Esophagus squamous epithelium (tissue), 5 donors: ENCODE measurements at places on chromosomes 2 and 18.
A peak's percentile ranks its signal among the peaks of the same experiment; 100 is the strongest.

GRCh38 chr2:48272199-48272598, 257.8 kb upstream of the STON1 start:
- no peaks in the 10 kb centered on the region for H3K4me1 ChIP-seq
- no peaks in the 10 kb centered on the region for H3K36me3 ChIP-seq
- H3K4me3 ChIP-seq = no peak overlapping the region
- no peaks in the 10 kb centered on the region for H3K27me3 ChIP-seq
- DNase-seq = no peak

- H3K36me3 ChIP-seq = no peaks in the 10 kb centered on the region
- no peak overlapping the region for H3K27ac ChIP-seq
- no peak overlapping the region for H3K4me3 ChIP-seq
- no peaks in the 10 kb centered on the region for H3K27me3 ChIP-seq
- DNase-seq = no peak
Observed at GRCh38 chr18:29651122-29651680, 1391.3 kb downstream of the DSC3 start.

DNA sequence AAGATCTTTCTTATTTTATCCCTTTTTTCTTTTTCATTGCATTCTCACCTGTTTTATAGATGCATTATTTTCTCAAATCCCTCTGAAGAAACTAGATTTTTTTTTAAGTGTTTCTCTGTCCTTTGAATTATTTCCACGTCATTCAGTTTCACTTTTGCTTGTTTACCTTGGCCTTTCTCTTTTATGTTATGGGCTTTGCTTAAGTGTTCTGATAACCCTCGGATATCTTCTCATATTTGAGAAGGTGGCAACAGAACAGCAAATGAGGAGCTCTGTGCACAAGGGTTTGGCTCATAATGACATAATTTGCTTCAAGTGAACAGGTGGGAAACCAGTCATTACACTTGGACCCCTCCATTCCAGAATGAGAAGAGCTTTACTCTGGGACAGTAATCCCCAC, 111.9 kb downstream of the C1D start:
- no peaks in the 10 kb centered on the region for H3K27me3 ChIP-seq
- no peak for DNase-seq
- H3K27ac ChIP-seq = no peak overlapping the region
- H3K4me1 ChIP-seq = peaks cover 13% of the 10 kb centered on the region
- no peak overlapping the region for H3K4me3 ChIP-seq
- H3K36me3 ChIP-seq = no peaks in the 10 kb centered on the region

DNA sequence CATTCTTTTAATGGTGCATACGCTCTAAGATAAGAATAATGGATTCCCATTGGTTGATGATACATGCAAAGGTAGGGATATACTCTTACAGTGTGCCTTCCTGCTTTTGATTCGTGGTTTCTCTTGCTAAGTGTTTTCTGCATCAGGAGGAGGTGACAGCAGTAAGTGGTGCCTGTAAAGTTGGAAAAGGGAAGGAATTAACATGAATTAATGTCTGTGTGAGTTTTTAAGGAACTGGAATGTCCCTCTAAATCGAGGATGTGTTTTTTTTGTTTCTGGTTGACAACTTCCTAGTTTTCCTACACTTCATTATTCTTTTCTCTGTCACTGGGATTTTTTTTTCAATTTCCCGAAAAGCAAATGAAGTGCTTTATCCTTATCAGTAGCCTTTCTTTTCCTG, 54.4 kb downstream of the CRIM1 start:
- no peaks in the 10 kb centered on the region for H3K36me3 ChIP-seq
- peaks cover 7% of the 10 kb centered on the region for H3K4me1 ChIP-seq
- no peak overlapping the region for H3K4me3 ChIP-seq
- DNase-seq = no peak

DNA sequence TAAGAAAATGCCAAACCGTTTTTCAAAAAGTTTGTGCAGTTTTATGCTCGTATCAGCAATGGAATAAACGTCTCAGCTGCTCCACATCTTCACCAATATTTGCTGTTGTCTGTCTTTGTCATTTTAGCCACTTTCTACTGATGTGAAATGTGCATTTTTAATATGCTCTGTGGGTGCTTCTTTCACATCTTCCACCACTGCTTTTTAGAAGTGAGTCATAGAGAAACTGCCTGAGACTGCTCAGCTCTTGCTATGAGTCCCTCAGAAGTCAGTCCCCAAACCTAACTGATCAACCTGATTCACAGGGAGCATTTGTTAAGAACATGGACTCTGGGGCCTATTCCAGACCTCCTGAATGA, 41.0 kb upstream of the EPC2 start:
- no peak overlapping the region for H3K4me3 ChIP-seq
- no peaks in the 10 kb centered on the region for H3K36me3 ChIP-seq
- no peaks in the 10 kb centered on the region for H3K27me3 ChIP-seq
- no peaks in the 10 kb centered on the region for H3K4me1 ChIP-seq

GRCh38 chr2:85723707-85724360, 29.7 kb downstream of the GNLY start:
- no peak overlapping the region for H3K27ac ChIP-seq
- H3K4me3 ChIP-seq = no peak overlapping the region
- H3K36me3 ChIP-seq = no peaks in the 10 kb centered on the region
- no peak for DNase-seq

- H3K27me3 ChIP-seq = no peaks in the 10 kb centered on the region
- H3K27ac ChIP-seq = no peak overlapping the region
- peaks cover 4% of the 10 kb centered on the region for H3K4me1 ChIP-seq
- H3K36me3 ChIP-seq = no peaks in the 10 kb centered on the region
Observed at GRCh38 chr2:133841900-133842299, 273.6 kb upstream of the NCKAP5 start.

DNA sequence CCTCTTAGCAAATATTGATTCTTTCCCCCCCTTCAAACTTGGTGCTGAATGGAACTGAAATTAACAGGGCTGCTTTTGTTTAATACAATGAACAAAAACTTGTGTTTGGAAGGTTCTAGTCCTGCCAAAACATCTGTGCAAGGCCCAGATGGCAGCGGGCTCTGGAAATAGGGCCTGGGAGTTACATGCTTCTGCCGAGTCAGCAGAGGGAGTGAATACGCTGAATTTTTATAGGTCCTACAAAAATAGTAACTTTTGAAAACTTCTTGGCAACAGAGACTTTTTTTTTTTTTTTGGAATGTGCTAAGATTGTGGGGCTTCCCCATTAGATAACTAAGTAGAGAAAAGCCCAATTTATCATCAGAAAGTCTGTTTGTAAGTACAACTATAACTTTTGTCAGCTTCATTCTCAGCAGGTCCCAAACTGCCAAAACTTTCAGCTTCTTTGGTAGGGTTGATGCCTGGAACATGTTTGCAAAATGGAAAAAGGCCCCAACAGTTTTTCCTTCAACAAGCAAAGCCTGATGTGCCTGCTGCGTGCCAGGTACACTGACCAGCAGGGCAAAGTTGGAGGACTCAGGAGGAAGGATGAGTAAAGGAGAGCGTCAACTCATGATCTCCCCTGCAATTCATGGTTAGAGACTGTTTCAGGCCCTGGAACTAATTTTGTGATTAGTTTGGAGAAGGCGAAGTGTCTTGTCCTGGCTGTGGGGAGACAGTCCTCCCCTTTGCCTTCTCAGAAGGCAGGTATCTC, 45.1 kb upstream of the HDAC4 start:
- DNase-seq = no peak
- H3K36me3 ChIP-seq = no peaks in the 10 kb centered on the region
- peaks cover 34% of the 10 kb centered on the region for H3K4me1 ChIP-seq
- H3K4me3 ChIP-seq = no peak overlapping the region

GRCh38 chr2:25794544-25795276, 83.6 kb downstream of the ASXL2 start:
- no peak overlapping the region for H3K4me3 ChIP-seq
- H3K36me3 ChIP-seq = peaks cover 58% of the 10 kb centered on the region
- H3K4me1 ChIP-seq = no peaks in the 10 kb centered on the region
- DNase-seq = no peak
- H3K27ac ChIP-seq = no peak overlapping the region

DNA sequence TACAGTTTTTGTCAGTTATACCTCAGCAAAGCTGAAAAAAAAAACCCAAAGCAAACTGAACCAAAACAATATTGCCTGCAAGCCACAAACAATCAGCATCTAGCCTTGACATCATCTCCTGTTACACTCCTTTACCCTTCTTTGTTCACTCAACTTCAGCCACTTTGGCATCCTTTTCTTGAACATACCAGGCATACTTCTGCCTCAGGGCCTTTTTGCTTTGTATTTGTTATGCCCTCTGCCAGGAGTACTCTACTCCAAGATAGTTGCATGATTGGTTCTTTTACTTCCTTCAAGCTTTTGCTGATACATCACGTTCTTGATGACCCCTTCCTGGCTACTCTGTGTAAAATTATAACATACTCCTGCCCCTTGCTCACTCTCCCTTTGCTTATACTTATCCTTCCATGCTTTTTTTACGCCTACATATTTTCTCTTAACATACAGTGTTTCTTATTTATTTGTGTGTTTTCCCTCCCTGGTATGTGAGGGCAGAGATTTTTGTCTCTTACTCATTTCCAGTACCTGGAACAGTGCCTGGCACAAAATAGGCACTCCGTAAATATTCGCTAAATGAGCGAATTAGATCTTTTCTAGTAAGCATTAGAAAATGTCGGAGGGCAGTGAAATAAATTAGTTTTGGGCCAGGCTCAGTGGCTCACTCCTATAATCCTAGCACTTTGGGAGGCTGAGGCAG, 12.7 kb downstream of the ABI2 start:
- H3K27me3 ChIP-seq = no peaks in the 10 kb centered on the region
- H3K4me1 ChIP-seq = no peaks in the 10 kb centered on the region
- H3K27ac ChIP-seq = no peak overlapping the region
- no peaks in the 10 kb centered on the region for H3K36me3 ChIP-seq
- no peak overlapping the region for H3K4me3 ChIP-seq

- H3K4me3 ChIP-seq = no peak overlapping the region
- peaks cover 33% of the 10 kb centered on the region for H3K36me3 ChIP-seq
- H3K27me3 ChIP-seq = no peaks in the 10 kb centered on the region
- no peak overlapping the region for H3K27ac ChIP-seq
- no peak for DNase-seq
Observed at GRCh38 chr18:58335223-58335622, 291.2 kb downstream of the NEDD4L start.

GRCh38 chr18:60228609-60229595, 143.7 kb downstream of the MC4R start:
- H3K4me1 ChIP-seq = no peaks in the 10 kb centered on the region
- no peak overlapping the region for H3K4me3 ChIP-seq
- H3K36me3 ChIP-seq = no peaks in the 10 kb centered on the region
- H3K27me3 ChIP-seq = no peaks in the 10 kb centered on the region
- no peak for DNase-seq
- no peak overlapping the region for H3K27ac ChIP-seq

GRCh38 chr18:500632-501405, at the start of gene COLEC12:
TSS of gene COLEC12 (minus strand) at chr18:500701. CDS start at chr18:500514, 187 bp downstream.
- no peaks in the 10 kb centered on the region for H3K36me3 ChIP-seq
- DNase-seq = no peak
- peak within 1 kb of the TSS; percentile 68 for H3K27ac ChIP-seq
- peaks cover 55% of the 10 kb centered on the region for H3K27me3 ChIP-seq
- H3K4me3 ChIP-seq = peak within 1 kb of the TSS; percentile 67
- H3K4me1 ChIP-seq = peaks cover 4% of the 10 kb centered on the region

DNA sequence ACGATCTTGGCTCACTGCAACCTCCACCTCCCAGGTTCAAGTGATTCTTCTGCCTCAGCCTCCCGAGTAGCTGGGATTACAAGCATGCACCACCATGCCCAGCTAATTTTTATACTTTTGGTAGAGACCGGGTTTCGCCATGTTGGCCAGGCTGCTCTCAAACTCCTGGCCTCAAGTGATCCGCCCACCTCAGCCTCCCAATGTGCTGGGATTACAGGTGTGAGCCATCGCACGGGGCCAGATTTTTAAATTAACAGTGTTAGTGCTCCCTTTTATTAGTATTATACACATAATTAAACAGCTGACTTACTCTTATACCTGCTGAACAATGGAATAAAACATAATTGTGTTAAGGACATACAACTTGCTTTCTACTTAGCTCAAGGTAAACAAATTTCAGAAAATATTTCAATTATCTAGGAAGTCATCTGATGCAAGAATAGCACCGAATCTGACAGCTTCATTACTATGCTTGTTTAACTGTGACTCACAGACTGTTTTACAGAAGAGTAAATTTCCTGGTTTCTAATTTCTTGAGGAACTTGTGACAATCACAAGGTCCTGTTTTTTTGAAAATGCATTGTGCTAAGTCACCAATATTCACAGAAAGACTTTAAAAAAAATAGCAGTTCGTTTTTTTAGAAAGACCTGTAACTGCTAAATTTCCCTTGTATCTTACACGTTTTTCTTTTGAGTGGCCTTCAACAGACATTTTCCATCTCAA, 51.2 kb downstream of the SPIRE1 start:
- no peaks in the 10 kb centered on the region for H3K27me3 ChIP-seq
- no peak for DNase-seq
- no peak overlapping the region for H3K4me3 ChIP-seq
- peak overlapping the region; percentile 79 for H3K27ac ChIP-seq

DNA sequence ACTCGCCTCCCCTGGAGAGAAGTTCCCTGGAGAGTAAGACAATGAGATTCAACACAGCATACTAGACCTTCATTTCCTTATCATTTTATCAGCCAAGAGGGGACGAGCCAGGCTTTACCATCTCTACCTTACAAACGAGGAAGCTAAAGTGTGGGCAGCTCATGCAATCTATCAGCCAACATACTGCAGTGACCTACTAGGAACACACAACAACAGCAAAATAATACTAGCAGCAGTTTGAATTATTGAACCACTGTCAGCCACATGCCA, 60.0 kb upstream of the TEX51 start:
- H3K36me3 ChIP-seq = no peaks in the 10 kb centered on the region
- no peak overlapping the region for H3K27ac ChIP-seq
- no peaks in the 10 kb centered on the region for H3K27me3 ChIP-seq
- no peak for DNase-seq

- no peak overlapping the region for H3K4me3 ChIP-seq
- H3K36me3 ChIP-seq = no peaks in the 10 kb centered on the region
- no peaks in the 10 kb centered on the region for H3K4me1 ChIP-seq
- DNase-seq = no peak
- H3K27me3 ChIP-seq = no peaks in the 10 kb centered on the region
- H3K27ac ChIP-seq = no peak overlapping the region
Observed at GRCh38 chr18:61842146-61842545, 50.7 kb downstream of the RNF152 start.

DNA sequence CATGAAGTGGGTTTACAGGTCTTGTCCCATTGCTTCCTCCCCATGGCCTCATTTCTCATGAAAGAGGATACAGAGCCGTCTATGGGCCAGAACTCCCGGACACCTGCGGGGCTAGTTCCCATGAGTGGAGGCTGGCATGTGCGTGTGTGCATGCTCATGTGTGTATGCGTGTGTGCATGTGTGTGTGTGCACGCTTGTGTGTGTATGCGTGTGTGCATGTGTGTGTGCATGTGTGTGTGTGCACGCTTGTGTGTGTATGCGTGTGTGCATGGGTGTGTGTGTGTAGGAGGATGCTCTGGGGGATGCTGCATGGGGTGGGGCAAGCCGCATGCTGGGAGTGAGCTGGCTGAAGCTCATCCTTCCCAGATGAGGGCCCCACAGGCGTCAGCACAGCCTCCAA, 20.8 kb downstream of the INHBB start:
- H3K27ac ChIP-seq = no peak overlapping the region
- H3K36me3 ChIP-seq = no peaks in the 10 kb centered on the region
- peaks cover 19% of the 10 kb centered on the region for H3K27me3 ChIP-seq
- DNase-seq = no peak
- no peak overlapping the region for H3K4me3 ChIP-seq

- H3K4me3 ChIP-seq = no peak overlapping the region
- DNase-seq = no peak
- H3K36me3 ChIP-seq = no peaks in the 10 kb centered on the region
- H3K27ac ChIP-seq = no peak overlapping the region
- no peaks in the 10 kb centered on the region for H3K27me3 ChIP-seq
Observed at GRCh38 chr18:61738042-61738441, 154.8 kb downstream of the RNF152 start.
